ENCODE measurements at places on chromosomes 13 and 19.
A peak's percentile ranks its signal among the peaks of the same experiment; 100 is the strongest.

DNA sequence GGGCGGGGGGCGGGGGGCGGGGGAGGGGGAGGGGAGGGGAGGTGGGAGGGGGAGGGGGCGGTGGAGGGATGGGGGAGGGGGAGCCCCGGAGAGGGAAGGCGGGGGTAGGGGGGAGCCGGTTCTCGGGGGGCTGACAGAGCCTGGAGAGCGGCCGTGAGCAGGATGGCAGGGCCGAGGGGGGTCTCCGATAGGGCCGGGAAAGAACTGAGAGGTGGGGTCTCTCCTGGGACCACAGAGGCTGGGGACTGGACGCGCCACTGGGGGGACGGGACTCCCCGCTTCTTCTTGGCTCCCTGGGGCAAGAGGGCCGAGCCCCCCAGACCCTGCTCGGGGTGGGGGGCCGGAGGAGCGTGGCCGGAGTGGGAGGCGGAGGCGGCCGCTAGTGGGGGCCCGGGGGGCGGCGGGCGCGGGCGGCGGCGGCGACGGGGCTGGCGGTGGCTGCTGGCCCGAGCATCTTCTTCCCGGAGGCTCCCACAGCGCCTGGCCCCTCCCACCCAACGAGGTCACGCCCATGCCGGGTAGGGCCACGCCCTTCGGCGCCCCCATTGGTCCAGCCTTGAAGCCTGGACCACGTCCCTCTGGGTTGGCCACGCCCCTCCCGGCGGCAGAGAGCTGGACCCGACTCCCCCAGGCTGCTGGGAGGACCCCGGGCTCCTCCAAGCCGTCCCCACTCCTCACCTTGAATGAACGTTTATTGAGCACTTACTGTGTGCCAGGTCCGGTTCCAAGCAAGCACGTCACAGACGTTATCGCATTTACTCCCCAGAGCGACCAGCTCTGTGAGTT is at the start of gene NOVA2:
Gene NOVA2, minus strand, starts transcription at position 313 of the 786 bp plus-strand sequence. CDS start 514 bp downstream, outside the sequence.
- peak; percentile 72 for DNase-seq

GRCh38 chr13:34591129-34591528 is 350.9 kb upstream of the NBEA start:
- DNase-seq: no peak

DNA sequence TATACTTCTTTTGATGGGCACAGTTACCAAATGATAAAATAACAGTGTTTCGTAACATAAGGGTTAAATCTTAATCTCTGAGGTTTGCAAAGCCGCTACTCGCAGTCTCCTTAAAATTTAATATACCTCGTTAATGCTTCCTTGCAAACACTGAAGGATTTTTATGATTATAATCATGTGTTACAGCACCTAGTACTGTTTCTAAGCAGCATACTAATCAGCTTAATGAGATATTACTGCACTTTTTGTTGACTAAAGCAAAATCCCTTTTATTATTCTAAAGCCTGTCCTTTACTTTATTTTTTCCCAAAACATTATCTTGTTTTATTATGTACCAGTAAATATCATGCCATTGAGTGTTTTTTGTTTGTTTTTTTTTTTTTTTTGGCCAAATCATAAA is 70.5 kb downstream of the ZNF536 start:
- no peak for DNase-seq

DNA sequence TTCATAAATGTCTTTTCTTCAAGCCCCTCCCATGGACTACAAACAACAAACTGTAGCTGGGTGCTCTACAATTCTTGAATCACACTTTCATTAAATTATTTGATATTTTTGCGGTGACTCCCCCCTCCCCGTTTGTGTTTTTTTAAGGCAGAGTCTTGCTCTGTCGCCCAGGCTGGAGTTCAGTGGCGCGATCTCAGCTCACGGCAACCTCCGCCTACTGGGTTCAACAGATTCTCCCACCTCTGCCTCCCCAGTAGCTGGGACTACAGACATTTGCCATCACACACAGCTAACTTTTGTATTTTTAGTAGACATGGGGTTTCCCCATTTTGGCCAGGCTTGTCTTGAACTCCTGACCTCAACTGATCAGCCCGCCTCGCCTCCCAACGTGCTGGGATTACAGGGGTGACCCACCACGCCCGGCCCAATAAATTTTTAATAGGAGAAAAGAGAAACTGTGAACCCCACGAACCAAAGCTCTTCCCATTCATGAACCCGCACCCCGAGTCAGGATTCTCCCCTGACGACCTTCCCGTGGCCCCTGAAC is 703 bp downstream of the ZNF506 start:
- no peak for DNase-seq

DNA sequence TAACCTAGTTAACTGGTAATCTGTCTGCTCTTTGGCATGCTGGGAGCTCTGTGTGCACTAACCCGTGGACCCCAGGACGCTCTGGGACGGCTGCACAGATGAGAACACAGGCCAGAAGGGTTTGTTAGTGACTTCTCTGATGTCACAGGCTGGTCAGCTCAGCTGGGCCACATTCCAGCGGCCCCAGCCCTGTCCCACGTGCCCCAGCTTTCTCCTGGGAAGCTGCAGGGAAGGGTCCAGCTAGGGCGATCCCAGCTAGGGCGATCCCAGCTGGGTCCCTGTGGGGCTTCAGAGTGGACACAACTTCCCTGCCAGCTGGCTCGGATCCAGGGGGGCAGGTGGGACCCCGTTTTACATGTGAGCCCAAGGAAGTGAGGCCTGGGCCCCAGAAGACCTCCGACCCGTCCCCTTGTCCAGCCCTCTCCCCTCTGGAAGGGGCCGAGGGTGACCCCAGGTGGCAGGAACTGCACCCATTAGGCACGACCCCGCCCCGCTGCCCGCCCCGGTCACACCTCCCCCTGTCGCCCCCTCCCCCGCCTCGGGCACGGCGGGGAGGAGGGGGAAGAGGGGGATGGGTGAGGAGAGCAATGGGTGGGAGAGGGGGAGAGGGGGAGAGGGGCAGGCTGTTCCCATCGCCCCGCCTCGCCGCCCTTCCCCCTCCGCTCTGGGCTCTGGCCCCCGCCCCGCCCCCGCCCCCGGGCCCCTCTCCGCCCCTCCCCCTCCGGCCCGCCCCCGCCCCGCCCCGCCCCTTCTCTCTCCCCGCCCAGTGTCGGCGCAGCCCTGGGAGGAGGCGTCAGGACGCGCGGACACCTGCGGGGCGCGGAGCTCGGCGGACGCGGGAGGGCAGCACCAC is 75.2 kb upstream of the MCF2L start:
- peak; percentile 63 for DNase-seq

DNA sequence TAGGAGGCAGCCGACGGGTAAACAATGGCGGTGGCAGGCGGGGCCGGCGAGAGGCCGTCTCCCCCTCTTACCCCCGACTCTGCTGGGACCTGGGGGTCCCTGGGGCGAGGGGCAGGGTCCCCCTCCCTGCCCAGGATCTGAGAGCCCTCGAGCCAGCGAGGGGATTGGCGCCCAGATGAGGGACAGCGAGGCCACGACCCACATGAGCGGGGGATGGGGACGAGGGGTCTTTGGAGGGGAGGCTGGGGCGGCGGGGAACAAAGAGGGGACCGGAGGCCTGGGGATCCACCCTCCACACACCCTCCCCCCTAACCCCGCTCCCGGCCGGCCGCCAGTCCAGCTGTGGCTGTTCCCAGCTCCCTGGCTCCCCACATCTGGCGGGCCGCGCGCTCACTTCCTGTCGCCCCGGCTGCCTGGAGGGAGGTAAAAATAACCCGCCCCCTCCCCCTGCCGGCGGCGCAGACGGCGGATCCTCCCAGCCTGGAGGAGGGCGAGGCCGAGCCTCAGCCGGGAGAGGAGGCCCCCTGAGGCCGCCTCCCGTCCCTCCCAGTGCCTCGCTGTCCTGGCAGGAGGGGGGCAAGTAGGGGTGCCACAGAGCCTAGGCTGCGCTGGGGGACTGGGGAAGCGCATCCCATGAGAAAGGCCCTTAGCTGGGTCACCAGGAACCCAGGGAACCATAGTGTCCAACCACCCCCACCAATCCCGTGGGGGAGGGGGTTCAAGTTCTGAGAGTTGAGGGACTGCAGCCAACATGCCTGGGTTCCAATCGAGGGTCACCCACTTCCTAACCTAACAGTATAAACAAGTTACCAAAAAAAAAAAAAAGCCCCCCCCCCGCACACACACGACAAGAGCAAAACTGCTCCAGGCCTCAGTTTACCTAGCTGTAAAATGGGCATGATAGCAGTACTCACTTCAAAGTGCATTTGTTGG is 29.3 kb upstream of the NANOS3 start:
- peak; percentile 98 for DNase-seq

DNA sequence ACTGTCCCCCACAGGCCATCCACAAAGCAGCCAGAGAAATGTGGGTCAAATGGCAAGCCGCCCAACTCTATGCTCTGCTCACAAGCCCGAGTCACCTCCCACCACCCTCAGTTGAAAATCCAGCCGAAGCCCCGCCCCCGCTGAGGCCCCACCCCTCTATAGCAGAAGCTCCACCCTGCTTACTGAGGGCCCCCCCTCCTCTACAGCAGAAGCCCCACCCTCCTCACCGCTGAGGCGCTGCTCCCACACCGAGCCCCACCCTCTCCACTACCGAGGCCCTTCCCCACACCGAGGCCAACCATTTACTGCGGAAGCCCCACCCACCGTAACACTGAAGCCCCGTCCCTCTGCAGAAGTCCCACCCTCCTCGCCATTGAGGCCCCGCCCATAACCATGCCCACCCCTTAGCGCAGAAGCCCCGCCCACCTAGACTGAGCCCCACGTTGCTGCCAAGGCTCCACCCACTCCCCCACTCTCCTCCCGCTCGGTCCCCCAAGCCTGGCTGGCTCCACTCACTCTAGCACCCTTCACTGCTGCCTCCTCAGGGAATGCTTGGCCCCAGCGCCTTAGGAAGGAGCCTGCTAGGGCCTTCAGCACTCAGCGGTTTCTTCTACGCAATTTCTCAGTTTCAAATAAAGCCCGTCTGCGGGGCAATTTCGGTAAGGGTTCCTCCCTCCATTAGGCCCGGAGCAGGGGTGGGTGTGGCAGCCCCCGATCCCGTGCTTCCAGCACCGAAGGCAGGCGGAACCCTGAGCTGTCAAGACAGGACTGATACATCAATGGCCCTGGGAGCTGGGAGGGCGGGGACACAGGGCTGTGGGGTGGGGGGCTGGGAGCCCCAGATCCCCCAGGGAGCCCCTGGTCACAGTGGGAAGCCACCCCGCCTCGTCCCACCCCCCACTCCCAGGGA is 9.0 kb upstream of the MYDGF start:
- peak; percentile 57 for DNase-seq

DNA sequence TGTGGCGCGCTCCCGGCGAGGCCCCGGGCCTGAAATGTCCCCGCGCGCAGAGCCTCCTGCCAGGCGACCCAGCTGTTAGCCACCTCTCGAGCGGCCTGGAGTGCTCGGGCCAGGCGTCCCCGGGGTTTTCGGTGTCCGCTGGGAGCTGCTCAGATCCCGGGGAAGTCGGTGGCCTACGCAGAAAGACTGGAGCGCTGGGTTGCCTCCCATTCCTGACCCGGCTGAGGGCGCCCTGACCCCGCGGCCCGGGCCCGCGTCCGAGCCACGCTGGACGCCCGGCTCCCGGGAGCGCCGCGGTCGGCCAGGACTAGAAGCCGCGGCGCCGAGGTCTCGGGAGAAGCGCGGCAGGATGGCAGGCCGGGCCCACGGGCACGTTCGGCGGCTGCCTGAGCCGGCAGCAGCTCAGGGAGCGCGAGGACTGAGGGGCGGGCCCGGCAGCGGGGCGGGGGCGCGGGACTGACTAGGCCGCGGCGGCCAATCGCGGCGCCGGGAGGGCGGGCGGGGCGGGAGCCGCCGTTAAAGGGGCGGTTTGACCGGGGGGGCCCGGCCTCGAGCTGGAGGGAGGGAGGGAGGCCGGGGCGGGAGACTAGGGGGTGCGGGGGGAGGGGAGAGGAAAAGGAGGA is 1.3 kb upstream of the ZIC2 start:
- peak; percentile 81 for DNase-seq

GRCh38 chr19:28840891-28841290 is 372.1 kb downstream of the UQCRFS1 start:
- no peak for DNase-seq

- DNase-seq: no peak
These were observed 940.0 kb downstream of the EFNB2 start for GRCh38 chr13:105595471-105595870.

DNA sequence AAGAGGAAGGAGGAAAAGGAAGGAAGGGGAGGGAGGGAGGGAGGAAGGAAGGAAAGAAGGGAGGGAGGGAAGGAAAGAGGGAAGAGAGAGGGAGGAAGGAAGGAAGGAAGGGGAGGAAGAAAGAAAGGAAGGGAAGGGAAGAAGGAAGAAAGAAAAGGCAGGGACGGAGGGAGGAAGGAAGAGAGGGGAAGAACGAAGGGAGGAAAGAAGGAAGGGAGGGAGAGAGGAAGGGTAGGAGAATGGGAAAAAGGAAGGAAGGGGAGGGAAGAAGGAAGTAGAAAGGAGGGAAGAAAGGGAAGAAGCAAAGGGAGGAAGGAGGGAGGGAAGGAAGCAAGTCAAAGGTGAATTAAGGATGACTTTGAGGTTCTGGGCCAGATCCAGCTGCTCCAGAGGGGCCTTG is 3.0 kb downstream of the ACSBG2 start:
- DNase-seq: no peak

GRCh38 chr13:39106216-39107005 is 68.2 kb downstream of the NHLRC3 start:
- DNase-seq: no peak

- no peak for DNase-seq
These were observed 156.9 kb downstream of the SIPA1L3 start for GRCh38 chr19:38063928-38064327.

GRCh38 chr13:28464861-28465460 is 30.0 kb downstream of the FLT1 start:
- DNase-seq: no peak

GRCh38 chr13:77846173-77846572 is 72.5 kb downstream of the EDNRB start:
- no peak for DNase-seq

GRCh38 chr13:34322014-34322742 is 504.2 kb downstream of the RFC3 start:
- no peak for DNase-seq

DNA sequence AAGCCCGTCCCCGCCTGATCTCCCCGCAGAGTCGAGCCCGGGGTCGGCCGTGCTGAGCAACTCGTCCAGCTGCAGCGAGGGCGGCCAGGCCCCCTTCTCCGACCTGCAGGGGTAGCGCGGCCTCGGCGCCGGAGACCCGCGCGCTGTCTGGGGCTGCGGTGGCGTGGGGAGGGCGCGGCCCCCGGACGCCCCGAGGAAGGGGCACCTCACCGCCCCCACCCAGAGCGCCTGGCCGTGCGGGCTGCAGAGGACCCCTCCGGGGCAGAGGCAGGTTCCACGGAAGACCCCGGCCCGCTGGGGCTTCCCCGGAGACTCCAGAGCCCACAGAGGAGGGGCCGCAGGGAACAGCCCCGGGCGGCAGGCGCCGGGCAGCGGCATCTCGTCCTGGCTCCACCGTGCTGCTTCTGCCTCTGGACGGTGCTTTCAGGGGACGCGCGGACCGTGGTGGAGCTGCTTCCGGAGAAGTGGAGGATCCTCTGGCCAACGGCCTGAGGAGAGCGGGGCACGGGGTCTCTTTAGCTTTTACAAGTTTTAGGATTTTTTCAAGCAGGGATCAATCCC is 8.8 kb upstream of the F7 start:
- DNase-seq: no peak

Measured in femur (tissue), 1 donor.